Natural killer cell (primary cell): ENCODE measurements at places on chromosomes 4 and X. TPM values are rescaled to one million over a fixed set of nuclear protein-coding genes. Genes with fewer than 3 reads are reported as not detected.

The S100G gene
- not detected for total RNA-seq

The NMU gene
- not detected for total RNA-seq

The ZDHHC15 gene
- total RNA-seq: not detected

The PAGE5 gene
- total RNA-seq: not detected

The YY2 gene
- total RNA-seq: 0.92 TPM

- DNase-seq: no peak
Measured at GRCh38 chrX:1389993-1390285, 2.0 kb downstream of the SLC25A6 start.

GRCh38 chr4:5198656-5199541 is 147.6 kb downstream of the STK32B start:
- no peak for DNase-seq

- no peak for DNase-seq
Measured at GRCh38 chrX:119809185-119809666, 17.8 kb upstream of the RPL39 start.

- DNase-seq: no peak
Measured at GRCh38 chr4:5416637-5417036, 291.7 kb downstream of the EVC2 start.

DNA sequence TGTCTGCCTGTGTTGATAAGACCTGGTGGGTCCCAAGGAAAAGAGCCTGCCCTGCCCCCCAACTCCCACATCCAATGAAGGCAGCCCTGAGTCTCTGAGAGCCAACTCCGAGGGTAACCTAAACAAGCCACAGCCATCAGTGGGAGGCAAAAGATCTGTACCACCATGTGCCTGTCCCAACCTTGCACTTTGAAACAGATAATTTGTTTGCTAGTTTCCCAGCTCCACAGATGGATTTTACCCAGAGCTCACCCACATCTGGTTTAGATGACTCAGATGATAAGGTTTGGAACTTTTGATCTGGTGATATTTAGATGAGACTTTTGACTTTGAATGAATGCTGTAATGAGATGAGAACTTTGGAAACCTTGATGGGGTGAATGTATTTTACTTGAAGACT is 246.0 kb upstream of the PSAPL1 start:
- DNase-seq: no peak

GRCh38 chr4:78922207-78922606 is 17.0 kb downstream of the PAQR3 start:
- no peak for DNase-seq

GRCh38 chr4:164807611-164808010 is 53.7 kb downstream of the SMIM31 start:
- no peak for DNase-seq

GRCh38 chrX:20313899-20314298 is 47.2 kb upstream of the RPS6KA3 start:
- no peak for DNase-seq

DNA sequence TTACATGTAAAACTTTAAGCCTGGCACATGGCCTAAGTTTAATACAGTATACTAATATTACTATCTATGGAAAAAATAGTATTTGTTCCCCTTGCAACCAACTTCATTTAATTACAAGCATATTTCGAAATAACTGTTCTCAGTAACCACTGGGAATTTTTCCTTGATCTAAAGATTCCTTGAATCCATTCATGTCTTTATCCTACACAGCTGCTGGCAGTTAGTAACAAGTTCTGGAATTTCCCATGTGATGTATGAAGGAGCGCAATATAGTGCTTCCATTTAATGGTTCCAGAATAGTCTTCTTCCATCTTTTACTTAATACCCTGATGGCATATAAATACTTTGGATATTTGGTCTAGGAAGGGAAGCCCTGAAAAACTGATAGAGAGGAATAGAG is 136.5 kb downstream of the AASDH start:
- DNase-seq: no peak

DNA sequence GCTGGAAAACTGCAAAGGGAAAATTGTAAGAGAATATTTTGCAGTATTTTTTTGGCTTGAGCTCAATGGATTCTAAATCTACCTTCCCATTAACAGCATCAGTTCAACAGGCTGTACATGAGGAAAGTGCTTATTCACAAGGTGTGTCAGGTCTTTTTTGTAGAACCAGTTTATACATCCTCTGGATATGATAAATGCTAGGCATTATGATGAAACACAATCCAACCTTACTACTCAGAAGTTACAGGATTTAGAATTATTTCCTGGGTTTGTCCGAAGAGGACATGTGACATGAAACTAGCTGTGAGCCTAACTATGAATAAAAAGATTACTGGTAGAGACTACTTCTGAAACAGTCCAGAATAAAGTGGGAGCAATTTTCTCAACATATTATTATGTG is 49.5 kb downstream of the ATXN3L start:
- no peak for DNase-seq

- DNase-seq: no peak
Measured at GRCh38 chrX:142095651-142096245, 109.3 kb downstream of the MAGEC2 start.

DNA sequence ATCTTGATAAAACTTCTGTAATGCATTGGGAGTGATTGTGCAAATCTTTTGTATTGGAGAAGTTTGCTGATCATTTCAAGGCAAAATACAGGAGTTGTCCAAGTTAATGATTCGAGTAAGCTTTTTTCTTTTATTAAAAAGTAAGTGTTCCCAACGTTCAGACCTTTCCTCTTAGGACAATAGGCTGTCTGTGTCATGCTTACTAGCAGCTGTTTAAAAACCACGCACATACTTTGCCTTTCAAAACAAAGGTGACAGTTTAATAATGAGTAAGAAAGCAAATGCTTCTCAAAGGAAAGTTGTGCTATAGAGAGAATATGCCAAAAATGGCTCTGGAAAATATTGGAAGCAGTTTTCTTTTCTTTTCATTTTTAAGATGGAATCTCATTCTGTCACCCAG is 11.2 kb downstream of the TRAPPC11 start:
- no peak for DNase-seq

DNA sequence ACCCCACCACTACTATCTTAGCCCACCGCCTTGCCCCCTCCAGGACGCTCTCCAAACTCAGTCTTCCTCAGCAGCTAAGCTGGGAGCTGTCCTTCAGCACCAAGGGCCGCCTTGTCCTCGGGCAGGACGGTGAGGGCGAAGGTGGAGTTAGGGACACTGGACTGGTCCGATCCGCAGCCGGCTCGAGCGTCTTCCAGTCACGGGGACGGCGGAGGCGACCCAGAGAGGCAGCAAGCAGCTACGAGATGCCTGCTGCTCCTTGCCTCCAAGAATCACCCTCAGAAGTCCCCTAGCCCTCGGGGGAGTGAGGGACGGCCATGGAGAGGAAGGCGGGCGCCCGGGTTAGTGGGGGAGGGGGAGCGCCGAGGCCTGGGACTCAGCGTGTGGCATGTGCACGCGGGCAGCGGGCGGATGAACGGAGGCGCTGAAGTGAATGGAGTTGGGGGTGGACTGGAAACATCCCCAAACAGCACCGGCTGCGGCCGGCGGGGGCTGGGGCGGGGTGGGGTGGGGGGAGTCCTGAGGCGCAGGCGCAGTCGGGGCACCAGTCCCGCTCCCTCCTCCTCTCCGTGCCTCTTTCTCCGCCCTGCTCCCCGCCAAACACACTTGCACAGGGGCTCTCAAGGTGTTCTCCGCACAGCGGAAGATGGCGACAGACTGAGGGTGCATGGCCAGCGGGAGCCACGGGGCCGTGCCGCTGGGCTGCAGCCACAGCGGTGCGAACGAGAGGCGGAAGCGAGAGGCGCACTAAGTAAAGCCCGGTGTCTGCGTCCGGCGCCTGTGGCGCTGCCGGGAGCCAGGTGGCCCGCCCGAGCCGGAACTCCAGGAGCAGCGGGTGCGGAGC is at the start of gene NALF2:
Gene NALF2, plus strand, starts transcription at position 545 of the 844 bp plus-strand sequence. CDS start 957 bp downstream, outside the sequence.
- DNase-seq: peak; percentile 24

- no peak for DNase-seq
Measured at GRCh38 chrX:123588723-123589122, 144.1 kb downstream of the THOC2 start.

GRCh38 chr4:120724656-120725055 is 197.9 kb downstream of the PRDM5 start:
- DNase-seq: no peak

GRCh38 chr4:146282657-146283056 is 68.3 kb downstream of the REELD1 start:
- DNase-seq: no peak

GRCh38 chr4:14023896-14024295 is 396.4 kb upstream of the BOD1L1 start:
- DNase-seq: no peak

DNA sequence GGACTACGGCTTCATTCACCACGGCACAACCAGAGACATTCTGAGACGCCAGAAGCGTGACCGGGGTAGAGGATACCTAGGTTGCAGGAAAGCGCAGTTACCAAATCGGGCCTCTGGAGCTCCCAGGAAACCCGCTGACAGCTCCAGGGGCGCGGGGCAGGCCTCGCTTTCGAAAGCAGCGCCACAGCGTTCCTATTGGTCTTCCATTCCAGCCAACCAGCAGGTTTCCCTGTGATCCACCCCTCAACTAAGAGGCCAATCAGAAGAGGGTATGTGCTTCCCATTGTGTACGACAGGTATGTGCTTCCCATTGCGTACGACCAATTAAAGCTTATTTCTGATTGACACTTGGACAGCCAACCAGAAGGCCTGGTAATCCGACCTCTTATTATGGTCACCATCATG is 14.9 kb downstream of the SNX12 start:
- DNase-seq: peak; percentile 14
